ENCODE measurements at places on chromosomes 4 and X. TPM values are rescaled to one million over a fixed set of nuclear protein-coding genes. Genes with fewer than 3 reads are reported as not detected.

Gene ADH1A
- not detected for total RNA-seq

- H3K4me1 ChIP-seq, result no peaks in the 10 kb centered on the region
- H3K27ac ChIP-seq, result no peak overlapping the region
- no peaks in the 10 kb centered on the region for H3K27me3 ChIP-seq
- DNase-seq, result no peak
Observed at GRCh38 chr4:39544580-39545315, 17.5 kb upstream of the UGDH start.

GRCh38 chr4:80071604-80072227 lies 1.3 kb downstream of the ANTXR2 start:
- peak overlapping the region; percentile 92 for H3K27ac ChIP-seq
- H3K36me3 ChIP-seq, result peaks cover 48% of the 10 kb centered on the region
- DNase-seq, result no peak

- no peaks in the 10 kb centered on the region for H3K27me3 ChIP-seq
- H3K27ac ChIP-seq, result no peak overlapping the region
- no peak for DNase-seq
- no peaks in the 10 kb centered on the region for H3K4me1 ChIP-seq
Observed at GRCh38 chrX:83022020-83022419, 486.1 kb upstream of the POU3F4 start.

Gene RAB33A
- total RNA-seq, result 20.8 TPM

Gene DMRTC1
- total RNA-seq, result not detected
